ENCODE measurements at places on chromosomes 6 and 20.

DNA sequence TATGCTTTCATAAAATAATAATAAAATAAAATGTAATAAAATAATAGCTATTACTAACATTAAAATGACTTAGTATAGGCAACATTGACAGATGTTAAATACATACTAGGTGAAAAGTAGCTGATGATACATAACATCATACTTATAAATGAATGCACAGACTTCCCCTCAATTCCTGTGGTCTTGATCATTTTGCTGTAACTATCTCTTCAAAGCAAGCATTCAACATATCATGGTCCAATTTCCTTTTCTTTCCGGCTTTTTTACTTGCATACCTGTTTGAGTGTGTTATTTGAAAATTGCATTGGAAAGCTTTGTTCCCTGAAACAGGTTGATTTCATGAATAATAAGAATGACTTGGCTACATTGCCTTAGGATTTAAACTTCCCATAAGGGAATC lies 309.3 kb downstream of the HDGFL1 start:
- H3K4me1 ChIP-seq: peaks cover 49% of the 10 kb centered on the region
- H3K27ac ChIP-seq: peak overlapping the region; percentile 77
- no peaks in the 10 kb centered on the region for H3K36me3 ChIP-seq
- H3K27me3 ChIP-seq: no peaks in the 10 kb centered on the region

DNA sequence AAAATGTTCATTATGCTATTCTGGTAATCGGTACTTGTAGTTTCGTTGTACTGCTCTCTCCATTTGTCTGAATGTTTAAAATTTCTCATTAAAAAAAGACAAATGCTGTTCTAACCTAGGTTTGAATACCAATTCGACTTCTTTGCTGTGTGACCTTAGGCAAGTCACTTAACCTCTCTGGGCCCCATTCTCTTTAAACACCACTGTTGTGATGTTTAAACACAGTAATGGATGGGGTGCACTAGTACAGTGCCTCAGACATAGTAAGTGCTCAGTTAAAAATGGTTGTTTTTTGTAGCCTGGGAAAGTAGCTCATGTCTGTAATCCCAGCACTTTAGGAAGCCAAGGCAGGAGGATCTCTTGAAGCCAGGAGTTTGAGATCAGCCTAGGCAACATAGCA lies 138.5 kb downstream of the MRPL14 start:
- peaks cover 18% of the 10 kb centered on the region for H3K4me1 ChIP-seq
- no peaks in the 10 kb centered on the region for H3K27me3 ChIP-seq
- H3K4me3 ChIP-seq: no peak overlapping the region
- no peaks in the 10 kb centered on the region for H3K36me3 ChIP-seq

- H3K27me3 ChIP-seq: no peaks in the 10 kb centered on the region
- no peaks in the 10 kb centered on the region for H3K4me1 ChIP-seq
- no peak overlapping the region for H3K4me3 ChIP-seq
- no peaks in the 10 kb centered on the region for H3K36me3 ChIP-seq
Measured at GRCh38 chr20:51978070-51978501, 175.8 kb upstream of the SALL4 start.

DNA sequence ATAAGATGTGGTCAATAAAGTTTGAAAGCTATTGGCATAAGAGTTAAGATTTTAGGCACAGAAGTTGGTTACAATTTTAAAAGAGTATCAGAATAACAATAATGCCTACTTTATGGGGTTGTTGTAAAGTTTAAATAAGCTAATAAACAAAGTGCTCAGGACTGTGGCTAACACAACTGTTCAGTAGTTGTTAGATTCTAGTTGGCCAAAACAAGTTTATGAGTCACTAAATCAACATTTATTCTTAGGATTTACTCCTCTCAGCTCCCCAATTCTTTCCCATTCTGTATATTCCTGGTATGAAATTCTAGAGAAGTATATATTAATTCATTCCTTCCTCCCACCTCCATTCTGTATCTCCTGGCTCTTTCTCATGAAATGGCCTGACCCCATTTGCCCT lies 14.5 kb downstream of the RMND1 start:
- no peak for DNase-seq
- H3K27me3 ChIP-seq: no peaks in the 10 kb centered on the region
- peak overlapping the region; percentile 95 for H3K27ac ChIP-seq
- peaks cover 15% of the 10 kb centered on the region for H3K36me3 ChIP-seq

- DNase-seq: no peak
- H3K4me1 ChIP-seq: no peaks in the 10 kb centered on the region
- no peak overlapping the region for H3K4me3 ChIP-seq
- H3K27me3 ChIP-seq: no peaks in the 10 kb centered on the region
- H3K27ac ChIP-seq: no peak overlapping the region
Measured at GRCh38 chr6:138631566-138631965, 132.3 kb upstream of the NHSL1 start.

GRCh38 chr6:156747715-156748114 lies 29.5 kb upstream of the ARID1B start:
- H3K36me3 ChIP-seq: no peaks in the 10 kb centered on the region
- H3K27me3 ChIP-seq: no peaks in the 10 kb centered on the region
- H3K4me3 ChIP-seq: no peak overlapping the region
- H3K27ac ChIP-seq: no peak overlapping the region
- no peaks in the 10 kb centered on the region for H3K4me1 ChIP-seq

- H3K27me3 ChIP-seq: no peaks in the 10 kb centered on the region
- no peak overlapping the region for H3K4me3 ChIP-seq
- H3K27ac ChIP-seq: no peak overlapping the region
- no peaks in the 10 kb centered on the region for H3K36me3 ChIP-seq
- DNase-seq: no peak
Measured at GRCh38 chr6:158278004-158278403, 34.3 kb upstream of the TULP4 start.

- no peak for DNase-seq
- H3K36me3 ChIP-seq: no peaks in the 10 kb centered on the region
- no peaks in the 10 kb centered on the region for H3K27me3 ChIP-seq
- H3K4me1 ChIP-seq: no peaks in the 10 kb centered on the region
- H3K27ac ChIP-seq: no peak overlapping the region
Measured at GRCh38 chr6:13117570-13117969, 210.8 kb downstream of the TBC1D7 start.

GRCh38 chr6:75800708-75801505 lies 51.9 kb downstream of the MYO6 start:
- no peak overlapping the region for H3K4me3 ChIP-seq
- no peaks in the 10 kb centered on the region for H3K4me1 ChIP-seq
- H3K36me3 ChIP-seq: no peaks in the 10 kb centered on the region
- no peak for DNase-seq
- H3K27ac ChIP-seq: no peak overlapping the region
- no peaks in the 10 kb centered on the region for H3K27me3 ChIP-seq

- H3K27me3 ChIP-seq: no peaks in the 10 kb centered on the region
- H3K4me1 ChIP-seq: peaks cover 24% of the 10 kb centered on the region
- no peak overlapping the region for H3K27ac ChIP-seq
- no peak overlapping the region for H3K4me3 ChIP-seq
- no peaks in the 10 kb centered on the region for H3K36me3 ChIP-seq
Measured at GRCh38 chr6:140844167-140844566, 1288.6 kb upstream of the GJE1 start.

- no peak for DNase-seq
- H3K4me3 ChIP-seq: no peak overlapping the region
- no peaks in the 10 kb centered on the region for H3K36me3 ChIP-seq
Measured at GRCh38 chr6:129448965-129449364, 261.0 kb downstream of the ARHGAP18 start.

DNA sequence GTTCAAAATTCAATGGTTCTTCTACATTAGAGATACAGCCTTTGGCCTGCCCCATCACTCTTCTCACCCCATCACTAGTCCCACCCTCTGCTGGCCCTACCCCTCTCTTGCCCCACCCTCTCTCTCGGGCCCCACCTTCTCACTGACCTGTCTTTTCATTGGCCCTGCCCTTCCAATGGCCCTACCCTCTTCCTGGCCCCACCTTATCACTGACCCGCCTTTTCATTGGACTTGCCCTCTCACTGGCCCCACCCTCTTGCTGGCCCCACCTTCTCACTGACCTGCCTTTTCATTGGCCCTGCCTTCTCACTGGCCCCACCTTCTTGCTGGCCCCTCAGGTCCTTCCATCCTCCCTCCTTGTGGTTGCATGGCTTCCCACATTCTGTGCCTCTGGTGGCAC lies 107.2 kb upstream of the PLEKHG1 start:
- no peak overlapping the region for H3K4me3 ChIP-seq
- no peaks in the 10 kb centered on the region for H3K27me3 ChIP-seq
- H3K27ac ChIP-seq: no peak overlapping the region

DNA sequence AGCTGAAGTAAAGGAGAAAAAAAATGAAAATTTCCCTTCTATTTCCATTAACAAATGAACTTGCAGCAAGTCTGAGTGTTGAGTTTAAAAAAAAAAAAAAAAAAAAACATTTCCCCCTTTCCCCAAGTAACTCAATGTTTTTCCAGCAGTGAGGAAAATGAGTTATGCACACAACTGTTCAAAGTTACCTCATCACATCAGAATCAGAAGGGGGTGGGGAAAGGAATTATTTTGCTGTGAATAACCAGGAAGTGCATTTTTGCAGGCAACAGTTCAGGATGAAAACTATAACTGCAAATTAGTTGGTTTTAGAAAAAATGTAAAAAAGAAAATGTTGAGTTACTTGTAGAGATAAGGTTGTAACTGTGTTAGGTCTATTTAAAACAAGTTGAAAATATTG lies 568.9 kb upstream of the CITED2 start:
- peaks cover 35% of the 10 kb centered on the region for H3K4me1 ChIP-seq
- H3K4me3 ChIP-seq: no peak overlapping the region
- H3K27ac ChIP-seq: peak overlapping the region; percentile 92
- DNase-seq: peak; percentile 60
- H3K27me3 ChIP-seq: no peaks in the 10 kb centered on the region

- H3K4me1 ChIP-seq: no peaks in the 10 kb centered on the region
- no peak overlapping the region for H3K4me3 ChIP-seq
- DNase-seq: no peak
- H3K36me3 ChIP-seq: no peaks in the 10 kb centered on the region
- no peaks in the 10 kb centered on the region for H3K27me3 ChIP-seq
- no peak overlapping the region for H3K27ac ChIP-seq
Measured at GRCh38 chr20:6381887-6382286, 259.1 kb upstream of the FERMT1 start.

- peaks cover 6% of the 10 kb centered on the region for H3K4me1 ChIP-seq
- no peaks in the 10 kb centered on the region for H3K27me3 ChIP-seq
- no peak for DNase-seq
- no peak overlapping the region for H3K27ac ChIP-seq
- H3K4me3 ChIP-seq: no peak overlapping the region
- no peaks in the 10 kb centered on the region for H3K36me3 ChIP-seq
Measured at GRCh38 chr6:121858986-121859385, 423.5 kb downstream of the GJA1 start.

DNA sequence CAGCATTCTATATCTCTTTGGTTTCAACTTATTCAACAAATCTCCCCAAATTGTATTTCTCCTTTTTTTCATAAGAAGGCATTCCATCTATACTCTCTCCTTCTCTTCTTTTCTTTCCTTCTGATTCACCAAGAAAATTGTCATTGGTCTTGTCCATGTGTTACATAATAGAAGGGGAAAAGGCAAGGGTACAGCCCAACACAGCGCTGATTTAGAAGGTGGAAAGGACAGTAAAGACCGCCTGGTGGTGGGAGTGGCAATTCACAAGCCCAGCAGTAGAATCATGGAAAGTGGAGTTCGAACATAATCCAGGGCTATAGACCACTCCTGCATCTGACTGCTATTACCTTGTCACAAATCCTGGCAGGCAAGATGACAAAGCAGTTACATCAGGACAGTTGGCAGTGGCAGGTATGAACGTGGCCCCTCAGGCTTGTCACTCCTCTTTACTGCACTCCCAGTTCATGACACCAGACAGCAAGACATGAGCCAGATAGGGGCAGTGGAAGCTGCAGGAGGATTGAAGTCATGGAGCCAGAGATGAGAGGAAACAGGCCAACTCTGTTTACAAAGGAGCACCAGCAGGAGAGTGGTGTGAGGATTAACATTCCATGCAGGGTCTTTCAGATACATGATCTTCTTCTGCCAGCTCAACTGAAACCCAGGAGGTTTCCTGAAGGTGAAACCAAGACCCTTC lies 2.1 kb upstream of the TNFAIP3 start:
- H3K27me3 ChIP-seq: no peaks in the 10 kb centered on the region
- H3K36me3 ChIP-seq: no peaks in the 10 kb centered on the region
- peaks cover 21% of the 10 kb centered on the region for H3K4me1 ChIP-seq
- DNase-seq: no peak

- peaks cover 28% of the 10 kb centered on the region for H3K36me3 ChIP-seq
- no peaks in the 10 kb centered on the region for H3K27me3 ChIP-seq
- H3K27ac ChIP-seq: peak overlapping the region; percentile 86
- H3K4me1 ChIP-seq: peaks cover 18% of the 10 kb centered on the region
- H3K4me3 ChIP-seq: peak overlapping the region; percentile 95
- no peak for DNase-seq
Measured at GRCh38 chr20:652615-653109, 338 bp downstream of the SRXN1 start.

DNA sequence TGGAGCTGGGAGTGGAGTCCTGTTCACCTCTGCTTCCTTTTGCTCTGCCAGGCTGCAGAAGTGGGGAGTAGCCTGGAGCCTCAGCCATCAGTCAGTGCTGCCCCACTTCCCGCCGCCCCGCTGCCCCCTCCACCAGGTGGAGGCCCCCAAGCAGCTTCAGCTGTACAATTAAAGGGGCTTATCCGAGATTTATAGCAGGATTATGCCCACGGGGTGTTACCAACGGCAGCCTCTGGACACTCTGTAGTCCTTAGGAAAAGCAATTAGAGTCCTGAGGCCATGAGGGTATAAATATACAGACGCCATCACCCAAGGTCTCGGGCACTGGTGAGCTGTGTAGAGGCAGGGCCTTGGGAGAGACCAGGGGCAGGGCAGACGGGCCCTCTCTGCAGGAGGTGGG lies 55.4 kb downstream of the GRM4 start:
- no peak overlapping the region for H3K4me3 ChIP-seq
- no peak for DNase-seq
- no peak overlapping the region for H3K27ac ChIP-seq
- no peaks in the 10 kb centered on the region for H3K4me1 ChIP-seq
- peaks cover 20% of the 10 kb centered on the region for H3K27me3 ChIP-seq

DNA sequence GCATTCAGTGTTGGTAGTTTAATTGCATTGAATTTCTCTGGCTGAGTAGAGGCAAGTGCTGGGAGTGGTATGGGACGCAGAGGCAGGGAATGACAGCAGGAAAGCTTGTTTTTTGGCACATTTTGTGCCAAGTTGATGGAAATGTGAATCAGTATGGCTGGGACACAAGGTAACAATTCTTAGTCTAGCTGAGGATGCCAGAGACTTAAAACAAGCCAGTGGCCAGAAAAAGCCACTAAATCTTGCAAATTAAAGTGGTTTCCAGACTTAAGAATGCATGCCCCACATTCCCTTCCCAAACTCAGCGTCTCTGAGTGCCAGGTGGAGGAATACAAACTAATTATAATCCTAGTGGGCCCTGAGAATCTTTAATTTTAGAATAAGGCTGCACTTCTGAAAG lies 35.9 kb downstream of the PPARD start:
- no peak overlapping the region for H3K4me3 ChIP-seq
- peak overlapping the region; percentile 92 for H3K27ac ChIP-seq
- no peaks in the 10 kb centered on the region for H3K27me3 ChIP-seq
- H3K4me1 ChIP-seq: peaks cover 49% of the 10 kb centered on the region

GRCh38 chr20:37630166-37630565 lies 63.7 kb upstream of the CTNNBL1 start:
- peaks cover 7% of the 10 kb centered on the region for H3K27me3 ChIP-seq
- no peak overlapping the region for H3K27ac ChIP-seq
- H3K4me3 ChIP-seq: no peak overlapping the region
- H3K36me3 ChIP-seq: no peaks in the 10 kb centered on the region
- H3K4me1 ChIP-seq: no peaks in the 10 kb centered on the region
- no peak for DNase-seq

Data from osteoblast (primary cell).